Stimulated activated CD8-positive, alpha-beta memory T cell treated with anti-CD3 and anti-CD28 coated beads, Interleukin-4, amount 100 ng/mL, for 4 hours (primary cell): ENCODE measurements at places on chromosomes 4 and X.

DNA sequence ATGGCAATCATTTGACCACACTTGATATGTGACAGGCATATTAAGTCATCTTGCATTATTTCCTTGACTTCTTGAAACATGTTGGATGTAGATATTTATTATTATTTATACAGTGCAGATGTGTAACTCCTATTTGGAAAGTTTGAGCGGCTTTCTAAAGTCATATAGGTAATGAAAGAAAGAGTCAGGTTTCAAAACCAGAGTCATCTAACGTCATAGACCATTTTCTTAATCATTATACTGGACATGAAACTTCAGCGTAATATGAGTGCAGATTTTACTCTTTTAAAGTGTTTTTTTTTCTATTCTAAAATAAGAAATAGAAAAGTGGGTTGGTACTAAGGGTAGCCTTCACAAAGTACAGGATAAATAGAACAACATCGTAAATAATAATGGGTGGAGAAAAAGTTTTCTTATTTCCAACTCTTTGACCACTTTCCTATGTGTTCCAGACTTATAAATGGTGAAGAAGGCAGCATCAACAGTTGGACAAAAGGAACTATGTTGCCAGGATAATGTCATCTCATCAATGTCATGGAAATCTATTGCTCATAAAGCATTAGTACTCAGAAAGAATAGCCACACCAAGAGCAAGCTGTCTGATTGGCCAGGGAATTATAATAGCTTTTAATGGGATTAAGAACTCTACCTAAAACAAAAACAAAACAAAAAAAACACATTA, 108.0 kb upstream of the PCDH18 start:
- DNase-seq, result no peak

- DNase-seq, result no peak
These were observed 481.8 kb downstream of the GRXCR1 start for GRCh38 chr4:43374216-43374751.

DNA sequence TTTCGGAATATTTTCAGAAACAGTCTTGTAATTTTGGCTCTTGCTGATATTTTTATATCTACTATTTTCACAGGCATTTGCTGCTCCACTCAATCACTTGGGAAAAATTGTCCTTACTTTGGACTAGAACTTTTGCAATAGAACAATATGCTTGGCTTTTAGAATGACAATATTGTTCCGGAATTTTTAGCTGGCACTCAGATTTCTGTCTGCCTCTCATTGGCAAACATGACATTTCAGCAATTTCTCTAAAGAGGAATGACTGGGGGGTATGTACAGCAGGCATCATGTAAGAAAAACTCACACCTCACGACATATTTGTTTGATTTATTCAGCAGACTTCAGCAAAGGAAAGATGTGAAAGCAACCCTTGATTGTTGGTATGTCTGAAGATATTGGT, 243.6 kb upstream of the GPRIN3 start:
- DNase-seq, result no peak

DNA sequence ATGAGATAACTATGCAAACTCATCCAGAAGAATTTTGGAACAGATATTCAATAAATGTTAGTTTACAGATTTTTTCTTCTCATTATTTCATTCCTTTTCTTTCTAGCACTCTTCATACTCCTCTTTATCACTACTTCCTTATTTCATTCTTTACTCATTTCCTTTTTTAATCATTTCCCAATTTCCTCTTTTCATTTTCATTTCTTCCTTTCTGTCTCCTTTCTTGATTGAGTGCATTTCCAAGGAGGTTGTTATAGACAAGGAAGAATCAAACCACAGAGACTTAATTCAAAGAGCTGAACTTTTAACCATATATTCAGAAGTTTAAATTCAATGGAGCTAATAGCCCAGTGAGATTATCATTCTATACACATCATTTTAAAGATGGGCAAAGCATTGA, 600.7 kb downstream of the ARAP2 start:
- no peak for DNase-seq

DNA sequence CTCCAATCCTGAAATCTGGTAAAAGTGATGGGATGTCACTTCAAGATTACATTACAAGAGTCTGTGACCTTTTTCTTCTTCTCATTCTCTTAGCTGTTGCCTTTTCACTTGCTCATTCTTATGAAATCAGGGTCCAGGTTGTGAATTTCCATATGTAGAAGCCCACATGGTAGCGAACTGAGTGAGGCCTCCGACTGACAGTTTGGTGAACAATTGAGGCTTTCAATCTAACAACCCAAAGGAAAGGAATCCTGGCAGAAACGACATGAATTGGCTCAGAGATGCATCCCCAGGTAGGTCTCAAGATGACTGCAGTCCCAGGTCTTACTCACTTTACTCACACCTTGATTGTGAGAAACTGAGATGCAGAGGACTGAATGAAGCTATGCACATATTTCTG, 203.4 kb upstream of the FAT4 start:
- no peak for DNase-seq

GRCh38 chr4:153759407-153760316, at the start of gene RNF175:
Gene RNF175 (minus strand): TSS chr4:153760024. CDS start chr4:153759862, 162 bp downstream.
- no peak for DNase-seq

DNA sequence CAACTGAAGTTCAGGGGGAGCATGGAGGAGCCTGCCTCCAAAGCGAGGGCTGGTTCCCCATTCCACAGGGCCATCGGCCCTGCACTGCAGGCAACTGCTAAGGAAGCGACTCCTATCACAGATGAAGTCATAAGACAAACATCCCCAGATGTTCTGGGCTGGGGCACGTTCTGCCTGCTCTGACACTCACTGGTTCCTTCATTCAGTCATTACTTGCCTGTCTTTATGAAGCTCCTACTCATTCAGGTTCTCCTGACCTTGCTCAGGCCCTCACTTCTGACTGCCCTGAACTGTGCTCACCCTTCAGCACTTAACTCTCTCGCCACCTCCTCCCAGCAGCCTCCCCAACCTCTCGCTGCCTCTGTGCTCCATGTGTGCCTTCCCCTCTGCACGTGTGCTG, 2.5 kb upstream of the SLC2A9 start:
- DNase-seq, result no peak

DNA sequence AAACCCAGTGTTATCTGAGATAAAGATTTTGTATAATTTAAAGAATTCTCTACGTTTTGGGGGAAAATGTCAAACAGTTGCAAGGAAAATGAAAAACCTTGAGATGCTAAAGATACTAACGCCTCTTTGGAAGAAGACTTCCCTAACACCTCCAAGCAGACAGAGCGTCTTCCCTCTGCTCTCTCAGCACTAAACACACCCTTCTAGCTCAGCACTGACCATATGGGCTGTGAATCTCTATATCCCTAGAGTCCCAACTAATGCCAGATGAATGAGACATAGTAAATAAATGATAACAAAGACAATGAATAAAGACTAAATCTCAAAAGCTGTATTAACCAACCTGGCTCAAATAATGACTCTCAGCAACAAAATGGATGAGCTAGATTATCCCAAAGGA, 13.3 kb downstream of the FUNDC1 start:
- no peak for DNase-seq

GRCh38 chr4:153081693-153082092, 122.5 kb upstream of the TRIM2 start:
- no peak for DNase-seq

- DNase-seq, result no peak
These were observed 155.7 kb upstream of the JADE1 start for GRCh38 chr4:128653527-128654444.

GRCh38 chr4:154595807-154596206, 5.3 kb upstream of the FGA start:
- DNase-seq, result no peak
